ENCODE measurements at places on chromosomes 16 and 17. TPM values are rescaled to one million over a fixed set of nuclear protein-coding genes. Genes with fewer than 3 reads are reported as not detected.

The ADORA2B gene
- not detected for total RNA-seq

The CCL17 gene
- total RNA-seq: not detected

DNA sequence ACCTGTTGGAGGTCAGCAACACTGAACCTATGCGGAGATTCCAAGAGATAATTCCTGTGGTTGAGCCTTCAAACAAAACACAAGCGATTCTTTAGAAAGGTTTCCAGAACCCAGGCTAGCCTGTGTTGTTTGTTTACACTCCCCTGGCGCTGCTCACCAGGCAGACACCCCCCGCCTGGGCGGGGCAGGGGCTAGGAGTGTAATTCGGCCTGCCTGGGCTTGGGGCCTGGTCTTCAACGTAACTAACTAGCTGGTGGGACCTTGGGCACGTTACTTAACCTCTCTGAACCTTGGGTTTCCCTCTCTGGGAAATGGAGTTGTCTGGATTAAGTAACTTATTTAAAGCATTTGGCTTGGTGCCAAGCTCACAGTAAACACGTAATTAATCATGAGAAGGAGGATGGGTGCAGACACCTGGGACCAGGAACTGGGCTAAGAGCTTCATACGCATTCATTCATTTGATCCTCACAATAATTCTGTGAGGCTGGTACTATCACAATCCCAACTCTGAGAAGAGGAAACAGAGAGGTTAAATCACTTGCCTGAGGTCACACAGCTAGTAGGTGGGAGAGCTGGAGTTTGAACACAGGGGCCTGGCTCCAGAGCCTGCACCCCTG lies 7.6 kb upstream of the ARHGAP27 start:
- DNase-seq: no peak

DNA sequence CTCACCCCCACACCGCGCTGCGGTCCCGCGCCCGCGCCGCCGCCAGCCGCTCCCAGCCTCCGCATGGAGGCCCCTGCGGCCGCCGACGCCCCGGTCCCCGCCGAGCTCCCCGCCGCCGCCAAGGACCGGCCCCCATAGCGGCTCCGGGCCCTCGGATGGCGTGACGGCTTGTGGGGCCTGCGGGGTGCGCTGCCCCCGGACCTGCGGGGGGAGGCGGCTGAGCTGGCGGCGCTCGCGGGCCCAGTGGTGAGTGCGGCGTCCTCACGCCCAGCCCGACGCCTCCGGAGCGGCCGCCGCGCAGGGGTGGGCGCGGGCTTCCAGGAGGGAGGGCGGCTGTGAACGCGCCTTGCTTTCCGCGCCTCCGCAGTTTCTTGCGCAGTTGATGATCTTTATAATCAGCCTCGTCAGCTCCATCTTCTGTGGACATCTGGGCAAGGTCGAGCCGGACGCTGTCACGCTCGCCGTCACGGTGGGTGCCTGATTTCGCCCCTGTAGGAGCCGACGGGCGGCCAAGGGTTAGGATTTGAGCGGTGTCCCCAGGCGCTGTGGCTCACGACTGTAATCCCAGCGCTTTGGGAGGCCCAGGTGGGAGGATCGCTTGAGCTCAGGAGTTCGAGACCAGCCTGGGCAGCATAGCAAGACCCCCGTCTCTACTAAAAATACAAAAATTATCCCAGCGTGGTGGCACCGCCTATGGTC lies 46.4 kb downstream of the SLC47A1 start:
- no peak for DNase-seq

The PRRT2 gene
- 1.6 TPM for total RNA-seq

DNA sequence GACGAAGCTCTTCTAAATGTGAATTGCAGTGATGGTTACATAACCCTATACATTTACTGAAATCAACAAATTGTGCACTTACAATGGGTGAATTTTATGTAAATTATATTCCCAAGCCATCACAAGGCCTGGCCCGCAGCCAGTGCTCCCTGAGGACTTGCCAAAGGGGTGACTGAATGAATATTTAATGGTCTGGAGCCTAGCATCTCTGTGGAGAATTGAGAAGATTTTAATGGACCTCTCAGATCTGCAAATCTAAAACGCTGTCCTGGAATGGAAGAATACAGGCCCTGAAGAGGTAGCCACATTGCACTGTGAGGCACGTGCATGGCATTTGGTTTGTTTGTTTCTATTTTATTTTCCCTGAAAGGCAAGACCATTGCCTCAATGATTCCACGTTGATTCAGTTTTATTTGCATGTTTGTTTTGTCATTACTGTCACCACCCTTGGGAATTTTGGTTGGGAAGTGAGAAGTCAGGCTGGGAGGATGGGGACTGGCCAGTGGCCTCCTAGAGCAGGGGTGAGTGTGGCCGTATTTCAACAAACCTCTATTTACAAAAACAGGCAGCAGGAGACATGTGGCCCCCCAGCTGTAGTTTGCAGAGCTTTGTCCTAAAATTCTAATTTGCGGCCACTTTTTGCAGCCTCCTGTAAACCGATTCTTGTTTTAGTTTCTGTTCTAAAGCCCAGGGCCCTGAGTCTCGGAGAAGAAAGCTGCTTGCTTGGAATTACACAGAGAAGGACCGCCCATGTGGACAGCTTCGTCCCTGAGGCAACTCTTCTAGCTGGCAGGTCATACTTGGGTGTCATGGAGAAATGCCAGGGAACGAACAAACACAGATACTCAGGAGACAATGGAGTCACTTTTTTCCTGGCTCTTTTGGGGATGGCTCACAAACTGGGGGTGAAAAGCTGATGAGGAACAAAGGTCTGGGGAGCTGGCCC lies 40.5 kb upstream of the GCSH start:
- DNase-seq: no peak

DNA sequence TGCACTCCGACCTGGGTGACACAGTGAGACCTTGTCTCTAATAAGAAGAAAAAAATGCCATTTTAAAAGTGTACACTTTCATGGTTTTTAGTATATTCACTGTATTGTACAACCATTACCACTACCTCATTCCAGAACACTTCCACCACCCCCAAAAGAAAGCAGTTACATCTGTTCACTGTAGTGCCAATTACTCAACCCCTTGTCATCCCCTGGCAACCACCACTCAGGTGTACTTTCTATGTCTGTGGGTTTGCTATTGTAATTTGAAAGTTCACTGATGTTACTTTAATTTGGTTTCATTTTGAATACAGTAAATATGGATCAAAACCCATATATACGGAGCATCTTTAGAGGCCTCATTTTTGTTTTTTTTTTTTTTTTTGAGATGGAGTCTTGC lies 6.1 kb downstream of the ZG16 start:
- DNase-seq: no peak

- no peak for DNase-seq
These were observed 42.6 kb upstream of the CHMP6 start for GRCh38 chr17:80948976-80949450.

- DNase-seq: no peak
These were observed 27.1 kb upstream of the SNN start for GRCh38 chr16:11640987-11641817.

GRCh38 chr16:84567286-84567962 lies 50.5 kb downstream of the COTL1 start:
- no peak for DNase-seq

- no peak for DNase-seq
These were observed 3.2 kb downstream of the PAM16 start for GRCh38 chr16:4347765-4348509.

- DNase-seq: peak; percentile 41
These were observed 2.6 kb downstream of the PARD6A start for GRCh38 chr16:67663151-67663876.

- no peak for DNase-seq
These were observed 393.3 kb upstream of the CDH11 start for GRCh38 chr16:65515193-65515592.

The AATF gene
- 51.5 TPM for total RNA-seq

- no peak for DNase-seq
These were observed 21.5 kb downstream of the MARCHF10 start for GRCh38 chr17:62786646-62787045.

DNA sequence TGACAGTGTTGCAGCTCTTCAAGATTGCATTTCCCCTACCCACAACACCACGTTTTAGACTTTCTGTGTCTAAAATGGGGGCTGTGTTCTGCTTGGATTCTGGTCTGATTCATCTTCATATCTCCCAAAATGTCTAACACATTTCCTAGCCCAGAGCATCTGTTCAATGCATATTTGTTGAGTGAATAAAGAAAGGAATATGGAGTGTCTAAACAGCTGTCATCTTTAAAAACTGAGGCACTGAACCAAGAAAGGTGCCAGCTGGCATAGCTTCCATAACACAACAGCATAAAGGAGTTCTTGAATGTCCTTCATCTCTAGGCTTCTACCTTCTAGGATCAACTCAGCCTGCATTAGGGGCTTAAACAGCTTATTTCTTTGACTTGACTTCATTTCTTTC lies 67.4 kb downstream of the CDH11 start:
- no peak for DNase-seq

- DNase-seq: no peak
These were observed 87.3 kb upstream of the CORO6 start for GRCh38 chr17:29709866-29710519.

The SLC25A39 gene
- total RNA-seq: 77.7 TPM

- peak; percentile 94 for DNase-seq
These were observed at the start of gene DHX58 for GRCh38 chr17:42112552-42113176. Gene DHX58 (minus strand): TSS chr17:42112714. CDS start chr17:42111892, 822 bp downstream.

- no peak for DNase-seq
These were observed 1.3 kb upstream of the TRPV1 start for GRCh38 chr17:3610523-3610922.

Measured in CD8-positive, alpha-beta T cell (primary cell).